Effector CD8-positive, alpha-beta T cell (primary cell): ENCODE measurements at places on chromosomes 16 and 17.

- DNase-seq = no peak
These were observed 111.8 kb upstream of the PSMD7 start for GRCh38 chr16:74184839-74185238.

DNA sequence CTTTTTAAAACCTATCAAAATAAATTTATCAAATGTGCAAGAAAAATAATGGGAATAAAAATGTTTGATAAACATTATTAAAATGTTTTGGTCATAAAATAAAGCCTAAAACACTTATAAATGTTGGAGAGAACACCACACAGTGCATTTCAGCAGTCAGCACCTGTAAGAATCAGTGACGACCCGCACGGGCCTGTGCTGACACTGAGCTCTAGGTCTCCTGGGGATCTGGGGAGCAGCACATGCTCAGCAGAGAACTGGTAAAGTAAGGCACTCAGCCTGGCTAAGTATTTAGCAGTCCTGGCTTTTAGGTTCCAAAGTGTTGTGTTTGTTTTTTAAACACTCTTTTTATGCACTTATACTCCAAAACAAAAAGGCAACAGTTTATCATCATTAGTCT is 46.9 kb downstream of the HELZ start:
- DNase-seq = no peak

- DNase-seq = no peak
These were observed 72.1 kb upstream of the TNRC6C start for GRCh38 chr17:77886387-77886728.

- DNase-seq = no peak
These were observed 20.0 kb downstream of the MAP3K14 start for GRCh38 chr17:45296833-45297124.

DNA sequence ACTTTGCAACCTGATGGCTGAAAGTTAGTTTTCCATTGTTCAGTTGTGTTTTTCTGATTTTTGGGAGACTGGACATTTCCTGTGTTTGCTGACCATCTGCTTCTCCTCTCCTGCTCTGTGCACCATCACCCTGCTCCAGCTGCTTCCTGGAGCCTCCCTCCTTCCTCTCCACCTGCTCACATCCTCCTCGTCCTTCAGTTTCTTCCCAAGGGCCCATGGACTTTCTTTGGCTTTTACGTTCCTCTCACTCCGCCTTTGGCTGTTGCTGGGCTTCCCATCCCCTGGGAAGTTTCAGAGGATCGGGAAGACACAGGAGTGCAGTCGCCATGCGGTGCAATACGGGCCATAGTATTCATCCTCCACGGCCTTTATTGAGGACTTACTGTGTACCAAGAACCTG is 61.6 kb downstream of the TNFRSF13B start:
- DNase-seq = no peak

GRCh38 chr16:12083631-12084030 is 107.1 kb downstream of the SNX29 start:
- no peak for DNase-seq

- no peak for DNase-seq
These were observed 49.9 kb downstream of the DNAH17 start for GRCh38 chr17:78527345-78527744.

DNA sequence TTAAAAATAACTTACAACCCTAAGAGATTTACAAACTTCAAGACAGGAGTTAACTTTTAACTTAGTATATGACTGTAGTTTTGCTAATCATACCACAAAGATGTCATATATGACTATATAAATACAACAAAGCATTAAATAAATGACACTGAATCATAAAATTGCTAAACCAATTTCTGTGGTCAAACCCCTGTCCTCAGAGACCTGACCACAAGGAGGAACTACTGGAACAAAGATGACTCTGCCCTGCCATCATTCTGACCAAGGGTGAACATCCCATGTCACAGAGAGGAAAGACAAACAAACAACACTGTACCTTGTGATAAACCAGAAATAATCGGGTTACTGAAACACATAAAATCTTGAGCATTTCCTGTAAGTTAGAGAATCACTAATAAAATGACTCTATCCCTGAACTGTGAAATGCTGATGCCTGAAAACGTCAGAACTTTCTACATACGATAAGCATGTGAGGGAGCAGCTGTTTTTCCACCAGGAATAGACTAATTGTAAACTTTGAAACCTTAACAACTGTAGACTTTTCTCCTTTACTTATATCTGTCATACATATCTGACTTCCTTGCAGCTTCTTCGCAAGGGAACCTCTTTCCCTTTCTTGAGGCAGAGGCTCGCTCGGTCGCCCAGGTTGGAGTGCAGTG is 47.9 kb downstream of the WDR59 start:
- no peak for DNase-seq

DNA sequence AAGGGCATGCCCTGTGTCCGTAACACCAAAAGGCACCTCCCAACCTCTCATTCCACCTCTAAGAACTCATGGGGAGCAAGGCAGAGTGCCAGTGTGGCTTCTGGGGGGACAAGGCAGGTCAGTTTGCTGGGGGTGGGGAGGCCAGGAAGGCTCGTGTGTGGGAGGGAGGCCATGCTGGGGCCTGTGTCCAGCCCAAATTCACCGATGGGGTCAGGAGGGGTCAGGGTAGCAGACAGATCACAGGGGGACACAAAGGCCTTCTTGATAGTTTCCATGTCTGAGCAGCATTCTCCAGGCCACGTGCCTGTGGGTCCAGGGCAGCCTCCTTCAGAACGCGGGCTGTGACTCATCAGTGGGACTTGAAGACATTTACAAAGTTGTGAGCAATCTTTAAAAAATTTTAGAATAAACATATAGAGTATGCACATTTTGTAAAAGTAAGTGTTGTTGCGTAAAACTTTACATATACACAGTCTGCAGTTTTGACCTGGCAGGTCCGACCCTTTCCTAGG is 20.9 kb downstream of the SPACA3 start:
- no peak for DNase-seq

DNA sequence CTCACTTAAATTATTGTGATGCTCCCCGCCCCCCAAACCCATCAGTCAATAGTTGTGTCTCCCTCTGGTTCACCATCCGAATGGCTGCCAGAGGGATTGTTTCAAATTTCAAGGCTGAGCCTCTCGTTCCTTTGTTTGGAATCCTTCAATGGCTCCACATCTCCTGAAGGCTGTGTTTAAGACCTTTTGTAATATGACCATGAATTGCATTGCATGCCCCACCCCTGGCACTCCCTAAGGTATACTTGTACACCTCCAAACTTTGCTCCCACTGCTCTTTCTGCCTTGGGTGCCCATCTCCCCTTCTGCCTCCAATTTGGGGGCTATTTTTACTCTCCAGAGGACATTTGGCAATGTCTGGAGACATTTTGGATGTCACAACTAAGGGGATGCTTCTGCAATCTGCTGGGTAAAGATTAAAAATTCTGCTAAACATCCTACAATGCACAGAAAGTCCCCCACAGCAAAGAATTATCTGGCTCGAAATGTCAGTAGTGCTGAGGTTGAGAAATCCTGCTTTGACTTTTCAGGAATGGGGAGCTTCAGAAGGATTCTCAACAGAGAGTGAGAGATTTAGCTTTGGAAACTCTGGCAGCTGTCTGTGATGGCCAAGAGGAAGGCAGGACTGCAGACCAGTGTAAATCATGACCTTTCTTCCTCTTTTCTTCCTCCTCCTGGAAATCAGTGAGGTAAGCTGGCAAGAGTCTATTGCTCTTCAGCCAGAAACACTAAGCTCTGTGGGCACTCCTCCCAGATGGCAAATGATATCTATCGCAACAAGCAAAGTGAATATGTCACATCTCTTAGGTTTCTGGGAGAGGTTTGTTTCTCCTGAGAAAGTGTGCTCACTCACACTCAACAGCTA is 8.7 kb upstream of the IL4R start:
- no peak for DNase-seq

GRCh38 chr16:14629612-14629918 is 495 bp downstream of the PARN start:
- no peak for DNase-seq
